Left renal cortex interstitium (tissue), 4 donors: ENCODE measurements at places on chromosomes 1 and 21.

DNA sequence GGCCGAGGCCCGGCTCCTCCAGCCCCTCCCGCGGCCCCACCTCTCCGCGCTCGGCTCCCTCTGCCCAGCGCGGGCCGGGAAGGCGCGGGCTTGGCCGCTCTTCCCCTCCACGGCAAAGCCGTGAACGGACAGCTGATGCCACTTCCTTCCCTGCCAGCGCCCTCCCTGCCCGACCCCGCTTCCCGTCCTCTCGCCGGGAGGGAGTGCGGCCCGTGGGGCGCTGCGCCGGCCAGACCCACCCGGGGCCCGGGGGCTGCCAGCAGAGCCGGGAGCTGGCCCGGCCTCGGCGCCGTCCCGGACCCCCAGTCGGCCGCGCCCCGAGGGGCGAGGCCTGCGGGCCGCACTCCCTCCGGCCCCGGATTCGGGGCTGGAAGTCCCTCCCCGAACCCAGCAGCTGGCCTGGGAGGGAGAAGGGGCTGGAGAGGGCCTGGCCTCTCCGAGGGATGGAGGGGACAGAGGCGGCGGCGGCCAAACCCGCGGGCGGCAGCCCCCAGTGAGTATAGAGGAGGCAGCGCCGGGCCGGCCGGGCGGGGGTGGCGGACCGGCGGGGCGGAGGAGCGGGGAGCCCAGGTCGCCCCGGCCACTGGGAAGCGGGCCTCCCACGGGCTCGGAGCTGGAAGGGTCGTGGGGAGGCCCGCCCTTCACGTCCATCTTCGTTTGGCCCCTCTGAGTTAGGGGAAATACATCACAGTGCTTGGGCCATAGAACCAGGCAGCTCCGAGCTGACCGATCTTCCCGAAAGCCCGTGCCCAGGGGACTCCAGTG is at the start of gene KIAA1614:
KIAA1614 (plus strand) TSS at position 97 of the 765 bp plus-strand sequence; CDS start at position 444, 347 bp downstream.
- DNase-seq: no peak

- no peak for DNase-seq
Observed at GRCh38 chr1:64176659-64177058, 26.8 kb upstream of the UBE2U start.

GRCh38 chr1:40383488-40384412 is 10.2 kb downstream of the SMAP2 start:
- no peak for DNase-seq

DNA sequence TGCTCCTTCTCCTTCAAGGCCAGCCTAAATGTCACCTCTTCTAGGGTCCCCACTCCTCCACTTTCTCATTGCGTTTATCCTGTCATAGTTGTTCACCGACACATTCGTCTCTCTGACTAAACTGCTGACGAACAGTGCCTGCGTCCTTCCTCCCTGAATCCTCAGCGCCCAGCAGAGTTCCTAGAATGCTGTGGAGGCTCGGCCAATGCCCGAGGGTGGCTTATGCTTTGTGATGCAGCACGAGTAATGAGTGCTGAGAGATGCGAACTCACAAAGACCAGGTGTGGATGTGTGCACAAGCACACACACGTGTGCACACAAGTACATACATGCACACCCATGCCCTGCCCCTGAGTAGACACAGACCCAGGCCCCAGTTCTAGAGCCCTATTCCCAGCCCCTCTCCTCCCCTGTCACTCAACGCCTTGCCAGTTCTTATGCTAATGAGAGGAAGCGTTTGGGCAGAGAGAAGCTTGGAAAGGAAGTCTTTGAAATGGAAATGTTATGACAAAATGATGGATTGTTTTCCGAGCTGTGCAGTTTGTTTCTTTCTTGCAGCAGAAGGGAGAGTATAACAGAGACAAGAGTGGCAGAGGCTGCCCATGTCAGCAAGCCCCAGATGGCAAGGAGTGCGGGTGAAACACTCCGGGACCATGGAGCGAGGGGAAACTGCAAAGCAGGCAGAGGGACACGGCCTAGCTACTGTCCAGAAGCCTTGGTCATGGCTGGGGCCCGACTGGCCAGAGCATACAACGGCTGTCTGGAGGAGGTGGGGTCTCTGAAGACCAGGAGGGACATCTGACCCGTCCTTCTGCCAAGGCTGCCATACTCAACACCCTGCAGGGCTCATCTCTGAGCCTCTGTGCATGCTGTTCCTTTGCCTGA is 24.2 kb downstream of the KCNA10 start:
- no peak for DNase-seq

DNA sequence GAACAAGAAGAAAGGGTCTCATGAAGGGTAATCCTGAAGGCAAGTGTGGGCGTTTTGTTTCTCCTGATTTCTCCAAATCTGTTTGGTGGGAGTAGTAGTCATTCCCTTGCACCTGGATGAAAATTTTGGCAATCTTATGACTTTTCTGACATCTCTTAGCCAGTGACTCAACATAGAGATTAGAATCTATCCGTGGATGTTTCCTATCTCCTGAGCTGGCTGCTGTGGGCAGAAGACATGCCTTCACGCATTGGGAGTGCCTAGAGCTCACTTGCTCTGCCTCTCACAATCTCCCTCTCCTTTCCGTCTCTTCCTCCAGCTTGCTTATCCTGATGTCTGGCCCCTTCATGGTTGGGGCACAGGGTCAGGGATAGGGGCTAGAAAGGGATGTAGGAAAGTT is 174.2 kb upstream of the NFIA start:
- no peak for DNase-seq

DNA sequence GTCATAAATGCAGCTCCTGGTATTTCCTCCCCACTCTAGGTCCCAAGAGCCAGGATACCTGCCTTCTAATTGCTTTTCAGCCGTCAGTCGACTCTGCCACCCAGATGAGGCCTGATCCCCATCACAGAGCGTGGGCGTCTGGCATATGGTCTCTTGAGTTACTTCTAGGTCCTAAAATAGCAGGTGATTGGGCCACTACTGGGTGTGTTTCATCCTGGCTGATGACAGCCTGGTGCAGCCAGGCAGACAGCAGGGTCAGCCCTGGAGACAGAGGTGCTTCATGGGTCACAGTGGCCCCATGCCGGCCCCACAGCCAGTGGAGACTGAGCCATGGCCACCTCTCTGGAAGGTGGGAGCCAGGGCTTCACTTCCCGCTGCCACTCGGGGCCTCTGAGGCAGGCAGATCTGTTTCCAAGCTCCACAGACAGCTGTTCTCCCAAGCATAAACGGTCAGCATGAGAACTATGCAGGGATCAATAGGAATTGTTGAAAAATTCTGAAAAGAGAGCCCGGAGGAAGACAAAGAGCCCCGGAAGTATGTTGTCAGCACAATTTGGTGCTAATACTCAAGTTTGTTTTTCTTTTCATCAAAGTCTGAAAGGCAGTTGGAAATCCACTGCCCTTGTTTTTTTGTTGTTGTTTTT is 83.0 kb downstream of the MAN1C1 start:
- DNase-seq: no peak

GRCh38 chr1:74713849-74714248 is 19.0 kb downstream of the CRYZ start:
- DNase-seq: no peak

DNA sequence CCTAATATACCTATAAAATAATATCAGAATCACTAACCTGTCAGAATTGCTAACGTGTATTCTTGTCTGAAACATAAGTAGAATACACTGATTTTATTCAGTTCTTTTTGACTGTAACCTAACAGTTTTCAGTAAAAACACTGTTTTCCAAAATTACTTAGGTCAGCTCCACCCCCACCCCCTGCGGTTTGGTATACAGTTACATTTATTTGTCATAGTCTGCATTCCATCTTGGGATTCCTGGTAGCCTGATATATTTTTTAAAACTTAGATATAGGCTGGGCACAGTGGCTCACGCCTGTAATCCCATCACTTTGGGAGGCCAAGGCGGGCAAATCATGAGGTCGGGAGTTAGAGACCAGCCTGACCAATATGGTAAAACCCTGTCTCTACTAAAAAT is 19.8 kb upstream of the ABCD3 start:
- DNase-seq: no peak

DNA sequence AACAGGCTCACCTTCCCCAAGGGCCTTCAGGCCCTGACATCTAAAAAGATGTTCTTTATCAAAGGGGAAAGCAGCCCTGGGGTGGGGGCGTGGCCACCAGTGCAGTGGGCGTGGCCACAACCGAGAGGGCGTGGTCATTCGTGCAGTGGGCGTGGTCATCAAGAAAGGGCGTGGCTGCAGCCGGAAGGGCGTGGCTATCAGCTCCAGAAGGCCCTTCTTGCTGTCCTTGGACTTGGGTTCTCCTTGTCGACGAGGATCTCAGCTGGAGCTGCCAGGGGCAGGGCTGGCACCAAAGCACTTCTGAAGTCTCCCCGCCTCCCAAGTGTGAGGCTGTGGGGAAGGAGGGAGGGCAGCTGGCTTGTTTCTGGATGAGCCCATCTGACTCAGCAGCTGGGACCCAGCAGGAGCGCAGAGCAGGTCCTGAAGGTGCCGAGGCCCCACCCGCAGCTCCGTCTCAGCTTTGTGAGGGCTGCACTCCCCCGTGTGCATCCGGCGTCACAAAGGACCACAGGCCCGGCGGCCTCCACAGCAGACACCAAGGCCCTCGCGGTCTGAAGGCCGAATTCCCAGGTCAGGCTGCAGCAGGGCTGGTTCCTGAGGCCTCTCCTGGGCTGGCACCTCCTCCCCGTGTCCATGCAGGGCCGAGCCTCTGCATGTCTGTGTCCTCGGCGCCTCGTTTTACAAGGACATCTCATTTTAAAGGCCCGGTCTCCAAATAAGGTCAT is 12.8 kb downstream of the PDE9A start:
- no peak for DNase-seq

GRCh38 chr1:67672260-67672803 is 12.7 kb upstream of the GADD45A start:
- DNase-seq: no peak

GRCh38 chr1:40519517-40519916 is 10.9 kb downstream of the EXO5 start:
- no peak for DNase-seq

DNA sequence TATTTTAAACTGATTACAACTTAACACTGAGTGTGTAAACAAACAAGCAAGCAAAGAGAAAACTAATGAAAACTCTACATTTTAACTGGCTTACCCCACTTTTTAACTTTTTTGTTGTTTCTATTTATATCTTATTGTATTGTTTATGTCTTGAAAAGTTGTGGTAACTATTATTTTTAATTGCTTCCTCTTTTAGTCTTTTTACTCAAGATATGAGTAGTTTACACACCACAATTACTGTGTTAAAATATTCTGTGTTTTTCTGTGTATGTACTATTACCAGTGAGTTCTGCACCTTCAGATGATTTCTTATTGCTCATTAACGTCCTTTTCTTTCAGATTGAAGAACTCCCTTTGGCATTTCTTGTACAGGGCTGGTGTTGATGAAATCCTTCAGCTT is 4.7 kb upstream of the HHAT start:
- DNase-seq: no peak

GRCh38 chr21:32587120-32587519 is 1.8 kb upstream of the TCP10L start:
- no peak for DNase-seq

DNA sequence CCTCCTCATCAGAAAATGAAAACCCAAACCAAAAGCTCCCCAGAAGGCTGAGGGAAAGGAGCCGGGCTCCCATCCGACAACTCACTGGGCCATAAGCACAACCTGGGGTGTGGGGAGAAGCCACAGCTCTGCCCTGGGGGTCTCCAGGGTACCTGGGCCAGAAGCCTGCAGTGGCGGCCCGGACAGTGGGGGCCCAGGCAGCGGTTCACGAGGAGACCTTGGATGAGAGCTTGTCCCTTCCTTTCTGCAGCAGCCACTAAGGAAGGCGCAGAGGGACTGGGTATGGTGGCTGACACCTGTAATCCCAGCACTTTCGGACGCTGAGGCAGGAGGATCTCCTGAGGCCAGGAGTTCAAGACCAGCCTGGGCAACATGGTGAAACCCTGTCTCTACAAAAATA is 17.5 kb upstream of the TRAPPC10 start:
- no peak for DNase-seq

- DNase-seq: no peak
Observed at GRCh38 chr1:24503870-24504523, 1.4 kb downstream of the RCAN3 start.

DNA sequence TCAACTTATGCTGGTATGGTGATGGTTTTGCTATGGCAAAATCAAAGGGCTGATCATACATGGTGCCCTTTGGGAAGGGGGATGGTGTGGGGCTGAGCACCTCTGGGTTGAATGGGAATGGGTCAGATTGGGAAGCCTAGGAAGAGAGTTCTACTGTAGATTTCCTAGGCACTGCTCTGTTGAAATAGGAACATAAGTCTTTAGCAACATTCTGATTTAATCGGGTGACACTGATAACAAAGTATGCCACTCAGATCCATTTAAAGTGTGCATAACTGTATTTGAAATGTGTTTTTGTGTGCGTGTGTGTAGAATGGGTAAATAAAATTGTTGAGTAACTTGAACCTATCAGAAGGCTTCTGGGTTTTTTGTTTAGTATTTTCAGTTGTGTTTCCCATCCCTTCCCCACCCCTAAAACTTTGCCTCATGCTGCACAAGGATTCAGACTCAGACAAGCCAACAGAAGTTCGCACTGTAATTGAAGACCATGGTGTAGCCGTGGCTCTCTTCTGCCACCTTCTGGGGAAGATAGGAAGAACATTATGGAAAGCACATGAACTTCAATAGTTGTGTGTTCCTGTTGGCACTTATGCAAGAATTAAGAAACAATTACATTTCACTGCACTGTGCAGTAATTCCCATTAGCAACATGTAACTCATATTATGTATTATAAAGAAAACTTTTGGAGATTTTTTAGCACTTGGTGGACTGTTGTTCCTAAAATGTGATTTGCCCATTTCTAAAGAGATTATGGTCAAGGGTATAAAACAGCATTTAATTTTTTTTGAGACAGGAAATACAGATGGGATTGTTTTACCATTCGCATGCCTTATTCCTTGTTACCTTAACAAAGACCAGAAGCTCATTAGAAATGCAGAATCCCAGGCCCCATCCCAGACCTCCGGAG is 10.9 kb upstream of the C4BPB start:
- DNase-seq: peak; percentile 70
